ENCODE measurements at places on chromosomes 3 and 15.

GRCh38 chr15:29079479-29079878 is 190.1 kb downstream of the NSMCE3 start:
- no peak for DNase-seq

DNA sequence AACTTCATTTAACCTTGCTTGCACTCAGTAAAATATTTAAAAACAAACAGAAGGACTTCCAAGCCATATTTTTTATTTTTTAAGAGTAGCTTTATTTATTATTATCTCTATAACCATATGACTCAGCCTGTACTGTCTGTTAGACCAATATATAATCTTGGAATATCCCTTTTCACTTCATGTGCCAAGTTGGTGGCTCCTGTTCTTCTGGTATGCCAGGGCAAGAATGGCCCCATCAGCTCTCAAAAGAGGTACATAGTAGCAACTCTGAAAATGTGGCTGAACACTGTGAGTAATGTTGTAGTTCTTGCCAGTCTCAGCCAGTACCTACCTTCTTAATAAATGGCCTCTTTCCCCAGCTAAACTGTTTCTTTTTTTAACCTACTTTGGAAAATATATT is 257.0 kb upstream of the UBE2E1 start:
- DNase-seq = no peak

DNA sequence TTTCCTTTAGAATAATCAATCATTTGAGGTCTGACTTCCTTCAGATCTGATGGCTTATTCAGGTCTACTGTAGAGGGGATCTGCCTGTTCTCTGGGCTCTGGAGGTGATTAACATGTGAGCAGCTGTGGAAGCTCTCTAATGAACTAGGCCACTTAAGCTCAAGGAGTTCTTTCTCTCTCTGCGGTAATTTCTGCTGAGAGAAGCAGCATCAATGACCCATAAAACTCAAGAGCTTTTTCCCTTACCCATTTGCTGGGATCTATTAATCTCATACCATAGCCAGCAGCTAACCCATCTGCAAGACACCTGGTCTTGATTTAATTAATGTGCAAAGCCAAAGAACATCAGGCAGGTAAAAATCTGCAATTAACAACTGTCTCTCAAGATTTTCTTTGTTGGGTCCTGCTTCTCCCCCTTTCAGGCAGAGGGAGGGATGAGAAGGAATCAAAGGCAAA is 73.2 kb upstream of the DLG1 start:
- no peak for DNase-seq

DNA sequence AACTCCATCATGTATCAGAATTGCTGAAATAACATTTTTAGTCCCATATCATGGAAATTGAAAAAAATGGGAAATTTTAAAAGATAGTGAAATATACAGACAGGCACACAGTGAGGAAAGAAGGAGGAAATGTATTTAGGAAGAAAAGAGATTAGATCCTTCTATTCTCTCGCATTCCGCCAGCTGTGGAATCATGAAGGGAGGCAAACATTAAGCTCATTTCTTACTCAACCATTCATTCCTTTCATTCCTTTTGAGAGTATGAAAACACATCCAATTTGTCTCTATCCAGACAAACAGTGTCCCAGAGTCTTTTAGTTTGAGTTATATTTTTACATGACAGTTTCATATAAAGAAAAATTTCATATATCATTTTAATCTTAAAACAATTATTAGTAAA is 52.5 kb upstream of the KCNMB2 start:
- no peak for DNase-seq

- DNase-seq = no peak
These were observed 462.6 kb downstream of the PDCD6IP start for GRCh38 chr3:34261001-34261385.

DNA sequence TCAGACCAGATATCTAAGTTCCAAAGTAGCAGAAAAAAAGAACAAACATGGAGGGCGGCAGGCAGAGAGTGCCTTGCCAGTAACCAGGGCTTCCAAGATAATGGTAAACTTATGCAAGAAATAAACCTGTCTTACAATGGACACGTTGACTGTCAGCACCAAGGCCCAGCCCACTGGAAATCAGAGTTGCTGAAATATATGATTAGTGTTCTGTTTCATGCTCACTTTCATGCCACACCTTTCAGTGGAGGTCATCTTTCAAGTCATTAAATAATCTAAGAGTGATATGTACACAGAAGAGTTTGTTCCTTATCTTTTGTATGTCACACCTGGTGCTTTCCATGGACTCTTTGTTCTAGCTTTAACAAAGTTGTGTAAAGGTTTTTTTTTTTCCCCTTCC is 358.1 kb downstream of the MECOM start:
- DNase-seq = no peak
